ENCODE measurements at places on chromosomes 7 and 10.

- no peak for DNase-seq
These were observed 122.4 kb downstream of the ZNF248 start for GRCh38 chr10:37734971-37735370.

GRCh38 chr7:29237489-29237888 lies 42.9 kb downstream of the CHN2 start:
- DNase-seq = no peak

DNA sequence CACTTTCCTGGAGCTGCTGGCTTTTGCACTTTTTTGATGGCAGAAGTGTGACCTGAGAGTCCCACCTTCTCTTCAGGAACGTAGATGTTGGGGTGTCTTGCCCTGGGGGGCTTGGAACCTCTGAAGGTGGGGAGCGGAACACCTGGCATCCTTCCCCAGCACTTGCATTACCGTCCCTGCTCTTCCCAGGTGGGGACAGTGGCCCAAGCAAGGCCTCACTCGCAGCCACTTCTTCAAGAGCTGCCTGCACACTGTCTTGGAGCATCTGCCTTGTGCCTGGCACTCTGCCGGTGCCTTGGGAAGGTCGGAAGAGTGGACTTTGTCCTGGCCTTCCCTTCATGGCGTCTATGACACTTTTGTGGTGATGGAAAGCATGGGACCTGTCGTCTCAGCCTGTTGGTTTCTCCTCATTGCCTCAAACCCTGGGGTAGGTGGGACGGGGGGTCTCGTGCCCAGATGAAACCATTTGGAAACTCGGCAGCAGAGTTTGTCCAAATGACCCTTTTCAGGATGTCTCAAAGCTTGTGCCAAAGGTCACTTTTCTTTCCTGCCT lies 31.1 kb downstream of the PFKFB3 start:
- no peak for DNase-seq

GRCh38 chr7:26001662-26002244 lies 150.2 kb upstream of the NFE2L3 start:
- no peak for DNase-seq

GRCh38 chr7:50656141-50656895 lies 91.1 kb upstream of the DDC start:
- DNase-seq = no peak

DNA sequence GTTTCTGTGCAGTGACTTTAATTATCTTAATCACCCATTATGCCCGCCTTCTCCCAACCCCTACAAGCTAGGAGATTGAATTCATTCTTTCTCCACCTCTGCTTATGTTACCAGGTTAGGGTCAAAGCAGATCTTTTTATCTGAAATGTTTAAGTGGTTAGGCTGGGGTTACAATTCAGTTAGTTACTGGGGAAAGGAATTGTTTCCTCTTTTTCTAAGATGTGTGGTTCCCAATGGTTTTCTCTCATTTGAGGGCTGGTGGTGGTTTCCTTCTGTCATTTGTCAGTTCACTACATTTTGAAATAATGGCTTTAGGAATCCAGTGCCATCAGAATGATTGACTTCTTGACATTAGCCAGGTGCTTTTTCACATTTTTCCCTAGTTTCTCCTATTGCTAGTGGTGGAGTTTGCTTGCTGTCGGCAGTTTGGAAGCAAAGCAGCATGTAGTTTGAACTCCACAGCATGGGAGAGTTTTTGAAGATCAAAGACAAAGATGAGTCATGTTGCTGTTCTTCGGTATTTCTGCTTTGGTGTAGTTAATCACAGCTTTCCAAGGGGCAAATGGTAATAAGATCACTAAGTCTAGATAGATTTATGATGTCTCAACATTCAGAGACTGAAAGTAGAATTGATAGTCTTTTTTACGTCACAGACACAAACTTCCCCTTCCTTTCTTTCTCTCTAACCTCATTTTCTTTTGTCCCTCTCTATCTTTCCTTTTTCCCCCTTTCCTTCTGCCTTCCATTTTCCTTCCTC lies 168.2 kb downstream of the SND1 start:
- no peak for DNase-seq

DNA sequence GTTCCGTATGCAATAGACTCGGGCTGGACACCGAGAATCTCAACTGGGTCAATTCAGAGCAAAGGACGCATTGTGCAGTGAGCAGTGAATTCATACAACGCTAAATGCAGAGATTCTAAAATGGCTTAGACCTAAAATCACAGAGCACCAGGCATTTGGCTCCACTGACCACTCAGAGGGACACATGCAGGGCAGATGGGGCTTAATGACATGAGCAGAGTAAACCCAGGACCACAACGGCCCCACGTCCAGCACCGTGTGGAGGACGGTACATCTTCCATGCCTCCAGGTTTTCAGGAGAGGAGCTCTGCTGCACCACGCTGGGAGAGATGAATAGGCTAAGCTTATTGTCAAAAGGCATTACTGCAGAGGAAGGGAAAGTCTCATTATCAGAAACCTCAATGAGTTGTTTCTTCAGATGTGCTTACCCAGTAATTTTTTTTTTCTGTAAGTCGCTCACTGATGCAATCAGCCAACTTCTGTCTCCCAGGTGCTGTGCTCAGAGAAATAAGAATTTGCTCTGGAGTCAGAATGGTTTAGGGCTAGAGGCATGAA lies 555.0 kb downstream of the PTPRN2 start:
- DNase-seq = no peak

DNA sequence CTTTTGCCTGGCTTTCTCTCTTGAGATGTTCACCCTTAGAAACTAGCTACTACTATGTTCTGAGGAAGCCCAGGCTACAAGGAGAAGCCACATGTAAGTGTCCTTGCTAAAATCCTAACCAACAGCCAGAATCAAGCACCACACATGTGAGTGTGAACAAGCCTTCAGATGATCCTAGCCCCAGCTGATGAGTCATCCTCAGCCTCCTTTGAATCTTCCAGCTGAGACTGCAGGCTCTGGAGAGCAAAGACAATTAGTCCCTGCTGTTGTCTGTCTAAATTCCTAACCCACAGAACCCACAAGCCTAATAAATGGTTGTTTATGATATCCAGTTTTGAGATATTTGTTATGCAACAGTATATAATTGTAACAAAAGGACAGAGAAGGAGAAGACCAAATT lies 92.8 kb upstream of the TAC1 start:
- DNase-seq = no peak

DNA sequence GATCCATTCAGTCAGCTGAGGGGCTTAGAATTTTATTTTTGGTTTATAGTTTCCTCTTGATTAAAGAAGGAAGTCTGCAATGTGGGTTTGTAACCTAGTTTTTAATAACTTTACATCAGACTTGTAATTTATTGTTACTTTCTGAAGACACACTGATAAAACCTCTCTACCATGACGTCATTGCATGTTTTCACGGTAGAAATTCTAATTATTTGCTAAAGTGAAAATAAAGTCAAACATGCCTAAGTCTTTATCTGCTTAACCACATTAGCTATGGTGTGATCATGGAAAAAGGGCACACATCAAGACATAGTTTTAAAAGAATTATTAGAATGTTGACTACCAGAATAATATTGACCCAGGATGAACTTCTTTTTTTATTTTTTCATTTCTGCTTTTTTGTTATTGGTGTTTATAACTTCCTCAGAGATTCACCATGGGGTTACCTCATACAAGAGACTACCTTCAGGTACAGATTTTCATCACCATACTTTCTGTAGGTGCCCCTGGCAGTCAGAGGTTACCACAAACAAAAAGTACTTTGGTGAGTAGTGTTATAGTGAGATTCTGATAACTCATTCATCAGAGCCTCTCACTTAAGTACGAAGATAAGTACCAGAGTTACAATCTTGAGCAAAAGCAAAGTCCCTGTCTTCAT lies 7.0 kb upstream of the PANK1 start:
- no peak for DNase-seq
